ENCODE measurements at places on chromosomes 2 and 18.

GRCh38 chr2:46548521-46549144, 69.3 kb downstream of the TMEM247 start:
- no peak for DNase-seq

- DNase-seq, result no peak
Observed at GRCh38 chr2:11711751-11712150, 34.7 kb upstream of the LPIN1 start.

- no peak for DNase-seq
Observed at GRCh38 chr18:13323186-13323585, 104.6 kb downstream of the LDLRAD4 start.

DNA sequence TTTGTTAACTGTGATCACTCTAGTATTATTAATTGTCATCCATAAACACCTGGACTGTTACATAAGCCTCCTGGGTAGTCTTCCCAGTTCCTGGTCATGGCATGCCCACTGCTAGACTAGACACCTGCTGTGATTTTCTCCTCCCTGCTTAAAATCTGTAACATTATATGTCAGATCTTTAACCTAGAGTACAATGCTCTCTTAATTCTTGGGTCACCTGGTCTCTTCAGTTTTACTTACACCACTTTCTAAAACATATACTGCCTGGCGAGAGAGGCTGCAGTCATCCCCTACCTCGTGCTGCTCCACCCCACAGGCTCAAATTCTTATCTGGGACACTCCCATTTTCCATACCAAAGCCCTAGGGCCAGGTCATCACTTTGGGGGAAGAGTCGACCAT, 161.3 kb downstream of the CDH2 start:
- DNase-seq, result no peak

DNA sequence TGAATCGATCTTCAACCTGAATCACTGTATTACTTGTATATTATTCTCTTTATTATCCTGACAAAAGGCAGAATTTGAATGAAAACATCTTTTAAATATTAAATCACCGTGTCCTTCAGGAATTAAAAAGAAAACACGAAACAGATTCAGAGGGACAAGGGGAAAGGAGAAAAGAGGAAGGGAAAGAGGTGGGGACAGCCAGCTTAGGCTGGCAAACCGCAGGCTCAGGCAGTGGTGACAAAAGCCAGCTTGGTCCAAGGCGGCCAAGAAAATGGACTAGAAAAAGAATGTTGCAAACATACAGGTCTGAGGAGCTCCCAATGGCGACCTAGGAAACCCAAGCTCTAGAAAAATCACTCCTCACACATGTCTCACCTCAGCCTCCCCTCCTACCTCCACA, 6.8 kb downstream of the B4GALT6 start:
- no peak for DNase-seq

DNA sequence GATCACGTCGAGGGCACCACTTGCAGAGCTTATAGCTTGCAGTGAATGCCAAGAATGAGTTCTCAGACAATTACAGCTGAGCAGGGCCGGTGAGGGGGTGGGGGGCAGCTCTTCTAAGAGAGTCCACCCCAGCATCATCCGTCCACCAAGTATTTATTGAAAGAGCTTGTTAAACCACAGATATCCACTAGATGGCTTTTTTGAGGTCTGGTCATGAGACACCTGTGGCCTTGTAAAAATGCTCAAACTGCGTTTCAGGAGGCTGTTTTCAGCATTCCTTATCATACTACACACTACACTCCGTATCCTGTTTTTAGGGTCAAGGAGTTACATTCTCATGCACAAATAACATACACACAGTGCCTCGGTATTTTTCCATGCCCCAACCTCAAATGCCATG, 51.5 kb downstream of the DNAJC10 start:
- peak; percentile 30 for DNase-seq

DNA sequence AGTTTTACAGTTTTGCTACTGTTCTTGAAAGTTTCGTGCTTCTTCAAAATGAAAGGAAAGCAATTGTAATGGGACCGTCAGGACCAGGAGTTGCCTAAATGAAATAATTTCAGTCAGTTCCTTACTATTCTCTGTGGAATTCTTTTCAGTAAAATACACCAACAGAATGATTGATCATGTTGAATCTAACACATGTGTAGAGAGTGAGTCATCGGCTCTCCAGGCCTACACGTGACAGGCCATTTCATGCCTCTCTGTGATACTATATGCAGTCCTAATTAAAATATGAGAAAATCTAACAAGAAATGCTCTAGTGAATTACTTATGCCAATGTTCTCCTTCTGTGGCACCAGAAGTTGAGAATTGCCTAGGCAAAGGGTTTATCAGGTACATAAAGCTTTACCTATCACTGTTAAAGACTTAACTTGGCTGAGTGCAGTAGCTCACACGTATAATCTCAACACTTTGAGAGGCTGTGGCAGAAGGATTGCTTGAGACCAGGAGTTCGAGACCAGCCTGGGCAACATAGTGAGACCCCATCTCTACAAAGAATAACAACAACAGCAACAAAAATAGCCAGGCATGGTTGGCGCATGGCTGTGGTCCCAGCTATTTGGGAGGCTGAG, 199.4 kb downstream of the LRRTM1 start:
- DNase-seq, result peak; percentile 78

GRCh38 chr2:124879640-124880039, 854.6 kb downstream of the CNTNAP5 start:
- no peak for DNase-seq

DNA sequence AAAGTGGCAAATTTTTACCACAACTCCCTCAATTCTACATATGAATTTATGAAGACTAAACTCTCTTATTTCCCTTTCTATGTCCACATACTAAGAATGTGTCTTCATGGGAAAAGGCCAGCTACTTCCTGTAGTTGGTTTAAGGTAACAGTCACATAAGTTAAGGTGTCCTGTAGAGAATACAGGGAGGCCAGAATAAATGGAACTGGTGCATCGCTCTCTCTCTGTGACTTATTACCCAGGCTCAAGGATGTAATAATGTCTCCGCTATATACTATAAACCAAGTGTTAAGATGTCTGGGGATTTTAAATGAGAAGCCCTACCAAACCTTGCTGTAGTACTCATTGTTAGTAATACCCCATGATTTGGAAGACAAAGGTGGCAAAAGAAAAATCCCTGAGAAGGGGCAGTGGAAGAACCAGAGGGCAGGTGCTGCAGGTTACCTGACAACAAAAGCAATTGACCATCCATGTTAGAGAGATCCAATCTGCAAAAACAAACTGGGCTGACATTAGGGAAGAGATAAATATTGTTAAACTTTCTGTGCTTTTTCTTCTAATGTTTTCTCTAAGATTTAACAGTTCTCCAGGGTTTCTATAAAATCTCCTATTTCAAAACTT, 372.8 kb downstream of the TMX3 start:
- DNase-seq, result no peak

DNA sequence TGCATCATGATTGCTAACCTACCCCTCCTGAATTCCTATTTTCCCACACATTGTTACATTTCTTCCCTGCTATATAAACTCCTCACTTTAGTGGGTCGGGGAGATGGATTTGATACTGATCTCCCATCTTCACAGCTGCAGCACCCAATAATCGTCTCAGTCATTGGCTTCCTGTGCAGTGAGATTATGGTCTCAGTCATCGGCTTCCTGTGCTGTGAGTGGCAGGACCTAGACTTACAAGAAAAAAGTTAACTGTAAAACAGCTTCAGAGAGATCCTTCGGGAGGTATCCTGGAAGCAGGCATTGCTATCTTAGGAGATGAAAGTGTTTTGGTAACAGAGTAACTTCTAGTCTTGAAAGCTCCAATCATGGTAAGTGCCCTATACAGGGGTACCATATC, 3.4 kb upstream of the ZNF892 start:
- DNase-seq, result no peak

GRCh38 chr2:161177969-161178368, 17.7 kb downstream of the TANK start:
- no peak for DNase-seq

DNA sequence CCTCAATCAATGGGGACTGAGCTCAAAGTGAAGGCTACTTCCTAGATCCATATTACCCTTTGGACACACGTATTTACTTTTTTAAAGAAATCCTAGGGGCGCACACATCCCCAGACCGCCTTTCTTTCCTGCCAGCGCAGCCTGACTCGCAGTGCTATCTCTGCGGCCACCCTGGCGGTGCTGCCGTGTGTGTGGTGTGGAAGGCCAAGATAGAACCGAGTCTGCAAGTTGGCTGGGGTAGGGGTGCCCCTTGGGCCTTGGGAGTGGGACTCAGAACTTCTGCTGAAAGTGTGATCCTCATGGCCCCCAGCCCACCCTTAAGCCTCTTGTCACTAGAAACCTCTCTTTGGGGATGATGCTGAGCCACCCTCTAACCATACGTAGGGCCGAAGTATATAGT, 143.7 kb downstream of the KLHL29 start:
- DNase-seq, result no peak

DNA sequence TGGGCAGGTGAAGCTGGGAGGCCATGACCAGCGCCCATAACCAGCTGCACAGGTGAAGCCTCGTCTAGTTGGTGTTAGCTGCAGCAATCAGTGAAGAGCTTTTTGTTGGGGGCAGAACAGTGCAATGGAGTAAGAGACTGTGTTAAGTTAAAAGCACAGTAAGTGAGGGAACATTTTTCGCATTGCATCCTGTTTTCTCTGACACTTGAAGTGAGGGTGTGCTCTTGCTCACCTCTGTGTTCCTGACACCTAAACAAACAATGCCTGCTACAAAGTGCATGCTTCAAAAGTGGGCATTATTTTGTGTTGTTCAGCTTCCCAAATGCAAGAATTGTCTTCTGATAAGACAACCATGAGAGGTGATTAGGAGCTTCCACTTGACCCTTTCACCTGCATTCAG, 324.0 kb upstream of the ACVR2A start:
- DNase-seq, result no peak

GRCh38 chr2:161030260-161031063, 129.8 kb upstream of the TANK start:
- DNase-seq, result peak; percentile 99

GRCh38 chr18:57008001-57008686, 138.7 kb upstream of the BOD1L2 start:
- DNase-seq, result no peak

DNA sequence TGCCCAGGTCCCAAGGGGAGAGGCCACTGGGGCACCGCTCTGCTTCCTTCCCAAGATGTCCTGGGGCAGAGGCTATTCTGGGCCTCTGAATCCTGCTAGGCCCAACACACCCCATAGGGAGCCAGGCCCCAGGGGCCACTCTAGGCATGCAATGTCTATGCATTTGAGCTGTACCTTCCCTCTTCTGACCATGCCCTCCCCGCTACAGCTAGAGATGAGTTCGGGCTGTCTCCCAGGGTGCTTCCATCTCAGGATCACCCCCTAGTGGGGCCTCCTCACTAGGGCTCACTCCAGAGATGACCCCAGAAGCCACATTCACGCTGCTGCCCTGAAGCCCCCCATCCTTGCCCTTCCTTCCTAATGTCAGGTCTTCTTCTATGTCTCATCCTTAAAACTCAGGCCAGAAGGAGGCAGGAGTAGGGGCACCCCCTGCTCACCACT, 54.4 kb downstream of the TNS1 start:
- DNase-seq, result no peak

GRCh38 chr2:24984912-24985311, 13.2 kb upstream of the DNAJC27 start:
- peak; percentile 11 for DNase-seq

DNA sequence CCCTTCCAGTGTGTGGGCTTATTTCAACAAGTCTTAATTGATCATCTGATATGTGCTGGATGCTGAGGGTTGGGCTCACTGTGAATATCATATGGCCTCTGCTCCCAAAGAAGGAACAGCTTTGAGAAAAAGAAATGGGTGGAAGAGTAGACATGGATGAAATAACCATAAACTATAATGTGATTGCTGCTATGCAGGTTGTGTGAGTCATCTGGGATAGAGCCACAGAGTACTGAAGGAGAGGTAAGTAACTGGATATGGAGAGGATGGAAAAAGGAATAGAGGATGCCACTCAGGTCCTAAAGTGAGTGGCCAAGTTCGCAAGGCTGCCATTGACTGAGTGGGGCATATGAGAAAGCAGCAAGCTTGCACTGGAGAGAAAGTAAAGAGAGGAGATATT, 8.7 kb upstream of the DSG2 start:
- DNase-seq, result peak; percentile 8

GRCh38 chr2:28327956-28328922, 64.4 kb upstream of the FOSL2 start:
- DNase-seq, result peak; percentile 83

- DNase-seq, result no peak
Observed at GRCh38 chr2:34729845-34730244, 1130.7 kb upstream of the FAM98A start.

- peak; percentile 50 for DNase-seq
Observed at GRCh38 chr2:108630567-108631405, 88.5 kb upstream of the RANBP2 start.

DNA sequence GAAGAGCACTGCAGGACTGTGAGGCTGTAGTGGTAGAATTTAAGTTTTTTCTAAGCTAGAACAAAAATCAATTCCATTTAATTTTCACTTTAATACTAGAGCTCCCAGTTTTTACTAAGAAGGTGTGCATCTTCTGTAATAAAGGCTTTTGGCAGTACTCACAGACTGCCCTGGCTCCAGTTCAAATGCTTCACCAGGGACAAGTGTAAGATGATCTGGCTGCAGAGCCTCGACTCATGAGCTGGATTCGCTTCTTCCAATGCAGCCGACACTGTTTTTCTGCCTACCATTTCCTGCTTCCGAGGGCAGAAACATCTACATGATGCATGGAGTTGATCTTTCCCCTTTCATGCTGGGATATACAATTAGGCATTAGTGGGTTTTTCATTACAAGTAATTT, 87.0 kb downstream of the FARSB start:
- DNase-seq, result peak; percentile 86

GRCh38 chr2:23077596-23077995, 307.4 kb upstream of the KLHL29 start:
- DNase-seq, result peak; percentile 1

DNA sequence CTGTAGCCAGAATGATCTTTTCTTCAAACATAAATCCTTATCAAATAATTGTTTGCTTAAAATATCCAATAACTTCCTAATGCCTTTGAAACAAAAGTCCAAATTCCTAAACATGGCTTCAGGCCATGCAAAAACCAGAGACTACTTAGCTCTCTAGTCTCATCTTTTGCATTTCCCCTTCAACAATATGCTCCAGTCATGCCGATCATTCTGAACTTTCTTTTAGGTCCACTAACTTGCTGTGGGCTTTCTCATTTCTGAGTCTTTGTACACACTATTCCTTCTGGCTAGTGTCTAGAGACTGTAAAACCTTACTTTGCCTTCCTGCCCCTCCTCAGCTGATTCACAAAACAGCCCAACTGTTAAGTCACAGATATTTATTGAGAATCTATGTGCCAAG, 51.5 kb downstream of the VIL1 start:
- DNase-seq, result no peak

DNA sequence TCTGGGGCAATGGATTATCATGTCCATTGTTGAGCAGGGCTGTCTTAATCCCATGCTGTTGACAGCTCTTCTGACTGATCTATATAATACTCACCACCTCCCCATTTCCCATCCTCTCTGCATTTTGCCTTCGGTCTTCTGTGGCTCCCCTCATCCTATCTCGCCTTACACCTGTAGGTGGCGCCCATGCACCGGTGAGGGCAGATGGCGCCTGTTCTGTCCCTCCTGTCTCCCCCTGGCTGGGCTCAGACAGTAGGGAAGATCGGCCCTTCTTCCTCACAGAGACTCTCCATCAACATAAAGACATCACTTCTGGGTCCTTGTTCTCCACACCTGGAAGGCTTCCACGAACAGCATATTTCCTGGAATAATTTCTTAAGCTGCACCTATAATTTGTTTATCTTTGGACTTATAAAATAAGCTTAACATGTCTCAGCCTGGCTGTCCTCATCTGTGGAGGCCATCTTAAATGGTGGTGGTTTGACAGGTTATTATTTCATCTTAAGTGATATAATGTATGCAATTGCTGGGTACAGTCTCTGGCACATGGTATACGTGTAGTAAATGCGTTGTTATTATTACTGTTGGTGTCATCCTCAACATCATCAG, 10.9 kb upstream of the CDH20 start:
- DNase-seq, result peak; percentile 58
